ENCODE measurements at places on chromosomes 1 and 21.

GRCh38 chr1:41980827-41981653 is 62.3 kb upstream of the HIVEP3 start:
- no peak for DNase-seq

DNA sequence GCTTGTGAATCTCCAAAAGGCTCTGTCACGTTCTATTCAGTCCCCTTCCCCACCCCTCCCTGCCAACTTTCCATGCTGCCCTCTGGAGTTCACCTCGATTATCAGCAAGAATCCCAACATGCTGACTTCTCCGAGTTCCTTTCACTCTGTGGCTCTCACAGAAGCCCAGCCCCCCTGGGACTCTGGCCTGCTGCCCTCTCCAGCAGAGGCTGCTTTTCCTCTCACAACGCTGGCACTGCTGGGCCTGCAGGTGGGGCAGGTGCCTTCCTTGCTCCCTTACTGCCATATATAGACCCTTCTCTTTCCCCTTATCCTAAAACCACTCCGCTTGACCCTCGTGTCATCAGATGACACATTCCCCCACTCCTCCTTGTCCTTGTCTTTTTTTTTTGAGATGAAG is 10.2 kb upstream of the RNF186 start:
- no peak for DNase-seq

- no peak for DNase-seq
Observed at GRCh38 chr1:224526771-224527170, 89.3 kb upstream of the CNIH3 start.

DNA sequence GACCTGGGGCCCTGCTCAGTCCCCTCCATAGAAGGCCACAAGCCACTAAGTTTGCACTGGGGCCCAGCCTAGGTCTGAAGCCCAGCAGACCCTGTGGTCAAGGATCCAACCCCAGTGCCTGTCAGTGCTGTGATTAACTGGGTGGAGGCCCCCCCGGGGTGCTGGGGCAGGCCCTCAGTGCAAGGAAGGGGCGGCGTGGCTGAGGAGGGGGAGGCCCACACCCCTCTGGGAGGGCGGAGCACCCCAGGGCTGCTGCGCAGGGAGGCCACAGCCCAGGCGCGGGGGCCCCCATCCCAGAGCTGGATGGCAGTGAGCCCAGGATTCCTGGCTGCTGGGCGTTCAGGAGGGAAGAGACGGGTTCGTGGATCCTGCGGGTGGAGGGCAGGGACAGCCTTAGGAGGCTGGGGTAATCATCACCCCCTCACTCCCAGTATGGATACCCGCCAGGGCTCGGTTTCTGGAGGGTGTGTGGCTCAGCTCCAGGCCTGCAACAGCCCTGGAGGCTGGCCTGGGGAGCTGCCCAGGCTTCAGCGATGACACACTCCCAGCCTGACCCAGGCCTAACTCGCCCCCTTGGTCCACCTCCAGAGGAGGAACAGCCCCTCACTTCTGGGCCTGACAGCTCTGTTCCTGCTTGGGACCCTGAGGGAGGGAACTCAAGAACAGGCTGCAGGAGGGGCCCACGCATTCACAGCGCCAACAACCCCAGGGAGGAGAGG is 890 bp downstream of the GJC2 start:
- DNase-seq, result peak; percentile 65

GRCh38 chr1:31790641-31791091 is 25.2 kb downstream of the SPOCD1 start:
- DNase-seq, result no peak

DNA sequence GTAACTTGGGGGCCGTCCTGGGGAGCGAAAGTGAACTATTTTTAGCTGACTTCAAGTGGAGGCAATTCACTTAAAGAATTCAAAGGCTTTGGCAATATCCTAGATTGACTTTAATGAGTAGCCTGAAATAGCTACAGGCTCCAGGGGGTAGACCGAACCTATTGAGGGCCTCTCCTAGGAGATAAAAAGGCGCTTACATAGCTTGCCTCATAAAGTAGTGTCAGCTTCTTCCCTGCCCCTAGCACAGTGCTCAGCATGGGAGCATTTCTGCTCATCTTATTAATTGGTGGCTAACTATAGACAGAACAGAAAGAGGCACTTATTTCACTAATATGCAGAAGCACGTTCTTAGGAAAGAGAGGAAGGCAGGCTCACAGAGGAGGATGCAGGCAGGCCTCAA is 12.3 kb upstream of the CTNNBIP1 start:
- no peak for DNase-seq

GRCh38 chr1:92940541-92940940 is 20.7 kb downstream of the DIPK1A start:
- no peak for DNase-seq

DNA sequence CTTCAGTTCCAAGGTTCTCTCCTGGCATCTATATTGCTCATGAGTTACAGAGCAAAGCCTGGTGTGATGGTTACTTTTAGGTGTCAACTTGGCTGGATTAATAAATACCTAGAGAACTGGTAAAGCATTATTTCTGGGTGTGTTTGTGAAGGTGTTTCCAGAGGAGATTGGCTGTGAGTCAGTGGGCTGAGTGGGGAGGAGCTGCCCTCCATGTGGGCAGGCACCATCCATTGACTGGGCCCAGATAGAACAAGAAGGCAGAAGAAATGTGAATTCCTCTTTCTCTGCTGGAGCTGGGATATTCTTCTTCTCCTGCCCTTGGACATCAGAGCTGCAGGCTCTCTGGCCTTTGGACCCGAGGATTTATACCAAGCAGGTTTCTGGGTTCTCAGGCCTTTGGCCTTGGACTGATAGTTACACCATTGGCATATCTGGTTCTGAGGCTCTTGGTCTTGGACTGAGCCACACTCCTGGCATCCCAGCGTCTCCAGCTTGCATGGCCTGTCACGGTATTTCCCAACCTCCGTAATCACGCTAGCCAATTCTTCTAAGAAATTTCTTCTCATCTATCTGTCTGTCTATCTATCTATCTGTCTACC is 44.5 kb downstream of the B3GALT5 start:
- DNase-seq, result no peak

DNA sequence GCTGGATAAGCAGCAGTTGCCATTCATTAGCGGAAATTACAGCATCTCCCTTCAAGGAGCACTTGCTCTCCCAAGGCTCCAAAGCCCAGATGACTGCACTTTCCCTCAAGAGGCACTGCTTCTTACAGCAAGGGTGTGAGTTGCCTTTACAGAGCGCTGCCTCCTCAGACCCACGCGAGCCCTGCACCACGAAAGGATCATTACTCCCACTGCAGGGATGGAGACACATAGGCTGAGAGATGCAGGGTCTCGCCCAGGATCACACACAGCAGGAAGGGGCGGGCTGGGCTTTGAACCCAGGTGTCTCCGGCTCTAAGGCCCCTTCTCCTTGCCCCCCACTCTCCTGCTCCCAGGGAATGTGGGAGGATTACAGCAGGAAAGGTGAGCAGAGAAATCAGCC is 405.5 kb downstream of the MATN1 start:
- DNase-seq, result no peak

DNA sequence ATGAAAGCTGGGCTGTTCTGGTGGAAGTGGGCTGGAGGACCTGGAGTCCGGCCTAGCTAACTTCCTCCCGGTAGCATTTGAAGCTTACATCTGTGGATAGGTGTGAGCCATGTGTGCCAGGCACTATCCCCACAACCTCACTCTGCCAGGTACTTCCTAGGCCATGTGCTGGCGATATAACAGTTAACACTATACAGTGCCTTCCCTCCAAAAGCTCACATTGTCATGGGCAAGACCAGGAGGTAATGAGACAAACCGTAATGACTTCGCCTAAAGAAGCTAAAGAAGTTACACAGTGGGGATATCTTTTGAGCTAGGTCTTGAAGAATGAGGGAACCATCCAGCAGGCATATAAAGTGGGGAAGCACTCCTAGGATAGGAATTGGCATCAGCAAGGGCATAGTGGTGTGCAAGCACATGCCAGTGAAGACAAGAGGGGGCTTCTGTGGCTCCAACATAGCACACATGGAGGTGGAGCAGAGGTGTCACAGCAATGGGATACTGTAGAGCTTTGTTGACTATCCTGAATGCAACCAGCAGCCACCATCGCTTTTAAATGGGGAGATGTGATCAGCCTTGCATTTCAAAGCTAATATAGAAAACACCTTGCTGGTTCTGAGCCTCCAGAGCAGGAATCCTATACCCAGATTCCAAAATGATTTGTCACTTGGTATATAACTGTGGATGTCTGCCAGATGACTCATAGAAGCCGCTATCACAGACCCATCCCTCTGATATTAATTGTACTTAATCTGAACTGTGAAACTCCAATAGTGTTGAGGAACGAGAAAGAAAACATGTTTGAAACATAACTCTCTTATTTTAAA is 466.3 kb downstream of the LMO4 start:
- peak; percentile 45 for DNase-seq

- no peak for DNase-seq
Observed at GRCh38 chr1:151729157-151729965, 8.0 kb downstream of the RIIAD1 start.

DNA sequence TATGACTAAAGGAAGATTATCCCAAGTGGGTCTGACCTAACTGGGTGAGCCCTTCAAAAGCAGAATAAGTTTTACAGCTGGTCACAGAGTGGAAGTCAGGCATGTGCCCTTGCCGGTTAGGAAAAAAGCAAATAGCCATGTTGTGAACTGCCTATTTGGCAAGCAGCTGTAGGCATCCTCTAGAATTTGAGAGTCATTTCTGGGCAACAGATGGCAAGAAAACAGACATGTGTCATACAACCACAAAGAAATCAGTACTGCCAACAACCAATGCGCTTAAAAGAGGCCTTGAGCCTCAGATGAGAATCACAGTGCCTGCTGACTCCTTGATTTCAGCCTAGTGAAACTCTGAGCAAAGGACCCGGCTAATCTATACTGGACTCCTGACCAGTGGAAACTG is 26.8 kb downstream of the LRRC53 start:
- DNase-seq, result no peak

- DNase-seq, result no peak
Observed at GRCh38 chr1:43069461-43070050, 102.5 kb downstream of the EBNA1BP2 start.

- DNase-seq, result no peak
Observed at GRCh38 chr1:22117238-22117637, 25.7 kb downstream of the WNT4 start.

DNA sequence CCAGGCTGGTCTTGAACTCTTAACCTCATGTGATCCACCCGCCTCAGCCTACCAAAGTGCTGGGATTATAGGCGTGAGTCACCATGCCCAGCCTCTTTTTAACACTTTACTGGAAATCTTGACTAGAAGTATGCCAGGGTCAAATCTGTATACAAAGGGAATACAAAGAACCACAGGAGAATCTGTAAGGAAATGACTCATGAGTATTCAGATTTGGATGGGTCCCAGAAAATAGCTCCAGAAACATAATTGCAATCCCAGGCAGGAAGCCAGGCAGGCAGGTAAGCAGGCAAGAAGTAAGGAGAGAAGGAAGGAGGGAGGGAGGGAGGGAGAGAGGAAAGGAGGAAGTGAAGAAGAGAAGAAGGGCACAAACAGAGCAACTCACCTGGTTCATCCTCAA is 22.8 kb upstream of the TIAM1 start:
- DNase-seq, result peak; percentile 48

- DNase-seq, result no peak
Observed at GRCh38 chr21:30232011-30232410, 16.1 kb upstream of the CLDN8 start.

DNA sequence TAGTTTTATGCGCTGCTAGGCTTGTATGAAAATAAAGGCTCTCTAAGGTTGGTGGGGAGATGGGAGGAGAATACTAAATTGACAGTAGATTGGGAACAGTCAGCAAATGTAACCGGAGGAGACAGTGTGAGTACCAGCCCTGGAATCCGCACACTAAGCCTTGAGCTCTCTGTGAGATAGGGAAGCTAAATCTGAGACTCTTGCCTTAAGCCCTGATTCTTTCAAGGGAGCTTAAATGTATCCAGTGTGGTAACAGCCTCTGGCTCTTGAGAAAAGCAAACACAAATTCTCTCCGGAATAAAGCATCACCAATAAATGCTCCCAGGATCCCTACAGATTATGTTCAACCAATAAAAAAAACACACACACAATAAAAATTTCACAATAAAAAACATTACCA is 33.0 kb upstream of the PDPN start:
- DNase-seq, result no peak

GRCh38 chr1:150106341-150106740 is 38.8 kb downstream of the VPS45 start:
- DNase-seq, result no peak

GRCh38 chr21:25639551-25640201 is 618 bp downstream of the JAM2 start:
- DNase-seq, result no peak

GRCh38 chr1:205301842-205302588 is 19.5 kb downstream of the NUAK2 start:
- DNase-seq, result no peak

DNA sequence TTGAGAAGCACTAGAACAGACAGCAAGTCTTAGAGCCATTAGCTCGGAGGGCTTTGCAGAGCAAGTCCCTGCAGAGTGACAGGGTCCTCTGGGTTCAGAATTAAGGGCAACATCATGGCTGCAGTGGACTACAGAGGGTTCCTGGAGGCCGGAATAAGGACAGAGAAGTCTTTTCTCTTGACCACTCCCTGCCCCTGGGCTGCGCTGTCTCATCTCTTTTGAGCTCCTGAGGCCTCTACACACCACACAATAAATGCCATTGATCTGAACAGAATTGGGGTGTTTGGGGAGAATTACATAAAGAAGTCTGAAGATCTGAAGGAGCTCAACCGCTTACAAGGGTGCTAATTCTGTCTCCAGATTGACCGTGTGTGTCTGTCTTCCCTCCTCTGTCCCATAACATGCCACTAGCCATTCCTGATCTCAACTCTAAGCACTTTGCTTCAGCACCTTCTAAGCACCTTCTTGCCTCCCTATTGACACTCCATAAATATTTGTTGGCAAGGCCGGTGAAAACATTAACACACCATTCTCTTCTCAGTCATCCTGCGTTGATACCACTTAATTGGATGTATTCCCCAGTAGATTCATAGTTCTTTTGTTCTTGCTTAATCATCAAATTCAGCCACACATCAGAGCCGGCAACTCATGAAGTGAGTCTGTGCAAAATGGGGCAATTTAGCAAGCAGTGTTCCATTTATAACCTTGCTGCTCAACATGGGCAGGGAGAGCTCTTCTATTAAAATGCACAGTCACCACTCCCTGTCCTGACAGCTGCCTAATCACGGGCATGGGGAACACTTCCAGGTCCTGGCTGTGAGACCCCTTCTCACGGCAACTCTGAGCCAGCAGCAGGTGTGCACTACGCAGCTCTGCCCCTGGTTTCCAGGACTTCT is 49.7 kb downstream of the NMNAT2 start:
- DNase-seq, result no peak

DNA sequence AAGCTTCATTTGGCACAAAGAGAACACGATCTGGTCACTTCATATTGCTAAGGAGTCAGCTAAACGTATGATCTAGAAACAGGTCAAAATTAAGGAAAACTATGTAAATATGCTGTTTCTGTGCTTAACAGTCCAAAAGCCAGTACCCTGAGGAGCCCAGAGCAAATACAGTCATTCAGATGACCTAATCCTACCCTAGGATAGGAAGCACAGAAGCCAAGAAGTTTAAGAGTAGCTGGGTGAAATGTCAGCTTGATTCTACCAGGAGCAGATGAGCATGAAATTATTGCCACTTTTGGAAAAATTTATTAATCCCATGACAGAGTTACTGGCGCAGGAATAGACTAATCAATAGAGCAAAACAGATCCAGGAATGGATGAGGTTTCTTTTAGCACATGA is 18.3 kb downstream of the SORT1 start:
- no peak for DNase-seq
